ENCODE measurements at places on chromosomes 4 and X.

DNA sequence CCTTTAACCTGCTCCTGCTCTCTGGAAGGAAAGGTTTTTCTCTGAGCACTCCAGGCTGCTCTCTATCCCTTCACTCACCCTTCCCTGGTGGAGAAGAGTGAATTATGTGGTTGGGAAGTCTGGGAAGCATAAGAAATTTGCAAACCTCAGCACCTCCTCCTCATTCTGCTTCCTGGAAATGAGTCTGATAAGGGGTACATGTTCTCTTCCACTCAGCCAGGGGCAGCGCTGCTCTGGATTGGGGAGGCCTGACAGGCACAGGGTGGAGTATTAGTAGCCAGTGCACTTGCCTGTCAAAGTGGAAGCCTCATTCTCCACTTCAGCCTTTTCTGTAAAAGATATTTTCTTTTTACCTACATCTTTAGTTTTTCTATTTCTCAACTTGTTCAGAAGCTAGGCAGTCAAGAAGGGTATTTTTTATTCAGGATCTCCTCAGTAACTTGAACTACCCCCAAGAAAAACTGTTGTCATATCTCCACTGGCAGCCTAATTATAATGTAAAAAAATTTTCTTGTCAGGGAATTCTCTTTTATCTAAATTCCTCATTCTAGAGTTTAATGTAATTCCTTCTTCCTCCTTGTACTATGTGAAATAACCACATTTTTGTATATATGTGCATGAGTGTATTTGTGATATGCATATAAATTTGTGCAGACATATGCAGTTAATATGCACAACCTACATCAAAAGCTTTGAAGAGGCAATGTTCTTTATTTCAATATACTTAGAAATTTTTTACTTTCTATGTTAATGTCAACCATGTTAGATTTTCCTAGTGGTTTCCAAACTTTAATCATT, 15.3 kb downstream of the ADAMTS3 start:
- DNase-seq, result no peak

- peak; percentile 91 for DNase-seq
Observed at GRCh38 chr4:73690051-73690738, 50.2 kb upstream of the CXCL8 start.

GRCh38 chr4:23654791-23655190, 235.1 kb downstream of the PPARGC1A start:
- no peak for DNase-seq

DNA sequence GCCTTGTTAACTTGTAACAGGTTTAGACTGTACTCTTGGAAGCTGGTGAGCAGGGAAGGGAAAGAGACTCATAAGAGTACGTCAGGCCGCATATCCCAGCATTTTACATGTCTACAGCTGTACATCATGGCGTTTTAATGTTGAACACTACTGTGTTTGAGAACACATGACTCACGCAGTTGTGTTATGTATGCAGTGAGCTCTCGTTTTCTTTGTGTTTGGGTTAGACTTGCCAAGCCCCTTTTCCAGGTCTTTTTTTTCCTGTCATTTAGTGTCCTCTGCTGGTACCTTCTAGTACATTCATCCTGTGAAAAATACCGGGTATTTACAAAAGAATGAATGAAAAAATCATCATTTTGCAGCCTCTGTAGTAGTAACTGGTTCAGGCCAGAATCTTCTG, 35.3 kb downstream of the SMS start:
- DNase-seq, result no peak

DNA sequence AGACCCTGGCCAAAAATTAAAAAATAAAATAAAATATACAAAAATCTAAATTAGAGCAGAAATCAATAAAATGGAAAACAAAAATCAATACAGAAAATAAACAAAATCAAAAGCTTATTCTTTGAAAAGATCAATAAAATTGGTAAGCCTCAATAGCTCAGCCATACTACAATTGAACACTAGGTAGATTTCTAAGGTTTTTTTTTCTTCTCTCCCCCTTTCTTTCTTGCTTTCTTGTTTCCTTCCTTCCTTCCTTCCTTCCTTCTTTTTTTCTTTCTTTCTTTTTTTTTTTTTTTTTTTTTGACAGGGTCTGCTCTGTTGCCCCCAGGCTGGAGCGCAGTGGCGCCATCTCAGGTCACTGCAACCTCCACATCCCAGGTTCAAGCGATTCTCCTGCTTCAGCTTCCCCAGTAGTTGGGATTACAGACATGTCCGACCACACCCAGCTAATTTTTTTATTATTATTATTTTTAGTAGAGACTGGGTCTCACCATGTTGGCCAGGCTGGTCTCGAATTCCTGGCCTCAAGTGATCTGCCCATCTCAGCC, 23.4 kb upstream of the PPP3CA start:
- DNase-seq, result no peak

DNA sequence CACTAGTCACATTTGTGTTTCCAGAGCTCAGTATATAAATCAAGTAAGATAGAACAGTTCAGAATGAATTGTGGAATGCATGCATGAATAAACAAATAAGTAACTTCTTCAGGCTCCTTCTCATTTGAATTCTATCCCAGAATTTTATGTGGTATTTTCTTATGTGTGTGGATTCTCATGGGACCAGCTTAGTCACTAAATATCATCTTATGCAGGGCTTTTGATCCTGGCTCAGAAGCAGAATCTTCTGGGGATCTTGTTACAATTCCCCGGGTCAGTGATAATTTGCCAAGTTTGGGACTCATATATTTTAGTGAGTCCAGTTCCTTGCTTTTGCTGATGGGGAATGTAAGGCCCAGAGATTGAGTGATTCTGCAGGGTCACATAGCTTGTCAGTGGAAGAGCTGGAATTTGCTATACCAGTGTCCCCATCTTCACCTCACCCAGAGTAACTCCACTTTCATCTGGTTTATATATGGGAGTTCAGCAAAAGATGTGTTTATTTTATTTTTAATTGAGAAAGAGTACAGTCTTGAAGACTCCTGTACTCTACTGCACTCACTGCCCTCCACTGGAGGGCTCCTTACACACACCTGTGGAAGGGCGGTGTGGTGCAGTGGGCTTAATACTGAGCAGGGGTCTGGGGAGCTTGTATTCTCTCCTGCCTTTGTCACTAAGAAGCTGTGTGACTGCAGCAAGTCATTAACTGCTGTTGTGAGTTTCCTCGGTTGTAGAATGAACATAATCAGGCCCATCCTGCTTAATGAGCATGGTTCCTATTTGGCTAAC, 198.2 kb upstream of the CXorf66 start:
- no peak for DNase-seq

DNA sequence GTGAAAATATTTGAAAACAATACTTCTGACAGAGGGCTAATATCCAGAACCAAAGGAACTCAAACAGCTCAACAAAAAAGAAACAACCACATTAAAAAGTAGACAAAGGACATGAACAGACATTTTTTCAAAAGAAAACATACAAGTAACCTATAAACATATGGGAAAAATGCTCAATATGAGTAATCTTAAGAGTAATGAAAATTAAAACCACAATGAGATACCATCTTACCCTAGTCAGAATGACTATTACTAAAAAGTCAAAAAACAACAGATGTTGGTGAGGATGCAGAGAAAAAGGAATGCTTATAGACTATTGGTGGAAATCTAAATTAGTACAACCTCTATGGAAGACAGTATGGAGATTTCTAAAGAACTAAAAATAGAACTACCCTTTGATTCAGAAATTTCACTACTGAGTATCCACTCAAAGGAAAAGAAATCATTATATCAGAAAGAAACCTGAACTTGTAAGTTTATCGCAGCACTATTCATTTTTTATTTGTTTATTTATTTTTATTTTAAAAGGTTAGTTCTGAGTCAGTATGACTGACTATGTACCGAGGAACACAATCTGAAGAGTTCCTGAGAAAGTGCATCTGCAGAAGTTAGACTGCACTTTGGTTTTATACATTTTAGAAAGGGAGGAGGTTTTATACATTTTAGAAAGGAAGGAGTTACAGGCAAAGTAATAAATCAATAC, 231.3 kb downstream of the INPP4B start:
- DNase-seq, result no peak

- no peak for DNase-seq
Observed at GRCh38 chr4:56038487-56039162, 89.9 kb downstream of the CEP135 start.

- DNase-seq, result no peak
Observed at GRCh38 chrX:9558615-9559014, 93.8 kb downstream of the TBL1X start.

GRCh38 chr4:165502916-165503907, 124.4 kb downstream of the CPE start:
- peak; percentile 7 for DNase-seq

GRCh38 chr4:159150396-159150795, 47.5 kb downstream of the RAPGEF2 start:
- no peak for DNase-seq

DNA sequence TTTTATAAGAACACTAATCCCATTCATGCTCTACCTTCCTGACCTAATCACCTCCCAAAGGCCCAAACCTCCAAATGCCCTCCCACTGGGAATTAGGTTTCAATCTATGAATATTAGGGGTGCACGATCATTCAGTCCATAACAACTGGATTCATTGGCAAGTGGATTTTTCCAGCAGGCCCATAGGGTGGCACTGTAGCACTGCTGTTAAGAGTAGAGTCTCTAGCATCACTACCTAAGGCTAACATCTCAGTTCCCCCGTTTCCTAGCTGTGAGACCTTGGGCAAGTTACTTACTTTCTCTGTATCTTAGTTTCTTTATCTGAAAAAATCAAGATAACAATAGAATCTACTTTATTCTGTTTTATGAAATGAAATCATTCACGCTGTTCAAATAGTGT, 315.8 kb downstream of the STIM2 start:
- DNase-seq, result no peak

DNA sequence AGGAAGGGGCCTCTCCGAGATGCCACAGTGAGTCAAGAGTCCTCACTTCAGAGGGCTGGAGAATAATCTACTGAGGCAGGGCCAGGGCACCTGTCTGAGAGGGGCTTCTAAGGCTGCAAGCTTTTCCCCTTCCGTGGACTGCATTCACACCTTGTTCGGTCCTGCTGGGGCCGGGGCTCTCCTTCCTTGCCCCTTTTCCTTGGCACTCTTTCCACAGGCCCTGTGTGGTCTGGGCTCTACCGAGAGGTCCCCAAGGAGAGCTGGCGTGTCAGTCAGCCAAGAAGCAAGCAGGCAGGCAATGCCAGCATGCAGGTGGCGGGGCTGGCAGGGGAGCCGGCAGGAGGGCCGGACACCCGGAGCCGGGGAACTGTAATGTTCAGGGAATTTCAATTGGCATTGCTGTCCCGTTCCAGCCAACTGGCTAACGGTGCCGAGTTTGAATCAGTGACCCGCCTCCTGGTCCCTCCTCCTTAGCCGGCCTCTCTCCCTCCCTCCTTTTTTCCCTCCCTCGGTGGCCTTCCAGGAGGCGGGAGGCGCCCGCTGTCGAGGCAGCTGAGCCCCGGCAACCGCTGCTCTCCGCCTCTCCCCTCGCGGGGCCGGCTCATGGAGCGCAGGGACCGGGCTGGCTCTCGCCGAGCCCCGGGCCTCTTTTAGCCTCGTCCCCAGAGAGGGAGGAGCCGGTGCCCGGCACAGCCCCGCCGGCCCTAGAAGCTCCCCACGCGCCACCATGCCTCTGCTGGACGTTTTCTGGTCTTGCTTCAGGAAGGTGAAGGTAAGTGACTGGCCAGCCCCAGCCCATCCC, at the start of gene STARD8:
STARD8 (plus strand) TSS at position 511 of the 802 bp plus-strand sequence; CDS start at position 728, 217 bp downstream.
- DNase-seq, result no peak

- peak; percentile 21 for DNase-seq
Observed at GRCh38 chr4:140149846-140150635, 3.9 kb downstream of the MAML3 start.

DNA sequence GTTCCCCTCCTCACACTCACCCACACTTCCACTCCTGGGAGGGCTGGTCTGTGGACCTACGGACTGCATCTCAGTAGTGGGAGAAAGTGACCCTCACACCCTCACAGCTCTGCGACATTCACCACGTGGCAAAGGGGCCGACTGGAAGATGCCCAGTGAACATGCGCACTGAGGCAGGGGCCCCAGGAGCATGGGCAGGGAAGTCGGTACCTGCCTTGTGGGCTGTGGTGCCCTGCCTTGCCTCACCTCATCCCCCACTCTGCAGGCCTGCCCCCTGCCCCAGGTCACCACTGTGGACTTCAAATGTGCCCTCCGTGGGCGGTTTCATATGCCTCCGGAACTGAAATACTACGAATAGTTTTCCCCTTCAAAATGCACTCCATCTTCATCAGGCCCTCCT, 46.2 kb upstream of the XAGE1B start:
- DNase-seq, result no peak

- peak; percentile 77 for DNase-seq
Observed at GRCh38 chr4:67593741-67594175, 35.2 kb downstream of the STAP1 start.

GRCh38 chr4:175480404-175480803, 331.7 kb downstream of the GPM6A start:
- no peak for DNase-seq

DNA sequence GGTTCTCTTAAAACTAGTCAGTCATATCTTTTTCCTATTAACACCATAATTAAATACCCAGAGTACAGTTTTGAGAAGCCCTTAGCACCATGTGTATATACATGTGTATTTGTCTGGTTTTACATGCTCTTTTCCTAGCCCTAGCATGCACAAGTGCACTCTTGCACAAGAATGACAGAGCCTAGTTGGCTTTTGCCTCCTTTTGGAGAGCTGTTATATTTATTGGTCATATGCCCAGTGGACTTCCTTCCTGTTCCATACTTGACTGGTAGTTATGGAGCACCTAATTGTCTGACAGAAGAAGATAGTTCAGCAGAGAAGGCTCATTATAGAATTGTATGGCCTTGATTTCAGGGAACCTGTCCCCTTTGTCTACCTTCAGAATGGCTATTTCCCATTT, 155.6 kb downstream of the ARX start:
- no peak for DNase-seq

DNA sequence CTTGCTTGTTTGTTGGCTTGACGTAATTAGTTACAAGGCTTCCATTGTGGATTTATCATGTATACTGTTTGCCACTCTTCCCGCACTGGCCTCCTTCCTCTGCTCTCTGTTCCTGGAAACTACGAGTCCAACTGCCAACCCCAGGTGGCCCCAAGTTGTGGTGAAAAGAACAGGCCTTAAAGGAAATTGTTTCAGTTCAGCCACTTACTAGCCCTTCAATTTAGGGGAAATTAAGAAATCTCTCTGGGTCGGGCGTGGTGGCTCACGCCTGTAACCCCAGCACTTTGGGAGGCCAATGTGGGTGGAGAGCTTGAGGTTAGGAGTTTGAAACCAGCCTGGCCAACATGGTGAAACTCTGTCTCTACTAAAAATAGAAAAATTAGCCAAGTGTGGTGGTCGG, 28.0 kb downstream of the RBM47 start:
- peak; percentile 74 for DNase-seq

GRCh38 chr4:16126714-16127113, 42.9 kb upstream of the PROM1 start:
- no peak for DNase-seq

GRCh38 chrX:21986596-21986995, 45.5 kb upstream of the PHEX start:
- DNase-seq, result no peak

- DNase-seq, result no peak
Observed at GRCh38 chr4:8478371-8478770, 37.8 kb downstream of the TRMT44 start.

GRCh38 chr4:88033309-88033708, 25.9 kb downstream of the PKD2 start:
- peak; percentile 74 for DNase-seq

- DNase-seq, result no peak
Observed at GRCh38 chrX:34879886-34880285, 62.7 kb upstream of the FAM47B start.

All from inflammatory macrophage treated with lipopolysaccharide for 4 hours (primary cell).